Right ventricle myocardium superior (tissue), 1 donor: ENCODE measurements at places on chromosomes 2 and 18. TPM values are rescaled to one million over a fixed set of nuclear protein-coding genes. Genes with fewer than 3 reads are reported as not detected.

DUSP11 gene
- 11.4 TPM for total RNA-seq

GRCh38 chr2:75333646-75334045, 134.3 kb upstream of the TACR1 start:
- DNase-seq: no peak

DNA sequence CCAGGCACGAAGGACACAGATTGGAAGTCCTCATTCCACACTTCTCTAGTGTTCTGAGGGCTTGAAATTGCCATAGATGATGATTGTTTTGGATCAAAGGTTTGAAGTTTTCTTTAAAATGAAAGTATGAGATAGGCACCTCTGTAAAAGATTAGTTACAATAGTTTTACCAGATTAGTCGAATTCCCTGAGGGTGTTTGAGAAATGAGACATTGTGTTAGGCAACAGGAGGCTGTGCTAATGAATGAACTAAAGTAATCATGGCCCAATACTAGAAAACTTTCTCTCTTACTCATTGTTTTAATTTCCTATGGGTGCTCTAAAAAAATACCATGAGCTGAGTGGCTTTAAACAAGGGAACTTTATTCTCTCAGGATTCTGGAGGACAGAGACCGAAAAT, 421.7 kb downstream of the RNF144A start:
- no peak for DNase-seq

GRCh38 chr2:27014771-27015433, 17.9 kb upstream of the TMEM214 start:
- no peak for DNase-seq

GRCh38 chr2:34912084-34912483, 1313.0 kb upstream of the FAM98A start:
- DNase-seq: no peak

- no peak for DNase-seq
Measured at GRCh38 chr2:21740484-21740883, 616.7 kb downstream of the TDRD15 start.

DNA sequence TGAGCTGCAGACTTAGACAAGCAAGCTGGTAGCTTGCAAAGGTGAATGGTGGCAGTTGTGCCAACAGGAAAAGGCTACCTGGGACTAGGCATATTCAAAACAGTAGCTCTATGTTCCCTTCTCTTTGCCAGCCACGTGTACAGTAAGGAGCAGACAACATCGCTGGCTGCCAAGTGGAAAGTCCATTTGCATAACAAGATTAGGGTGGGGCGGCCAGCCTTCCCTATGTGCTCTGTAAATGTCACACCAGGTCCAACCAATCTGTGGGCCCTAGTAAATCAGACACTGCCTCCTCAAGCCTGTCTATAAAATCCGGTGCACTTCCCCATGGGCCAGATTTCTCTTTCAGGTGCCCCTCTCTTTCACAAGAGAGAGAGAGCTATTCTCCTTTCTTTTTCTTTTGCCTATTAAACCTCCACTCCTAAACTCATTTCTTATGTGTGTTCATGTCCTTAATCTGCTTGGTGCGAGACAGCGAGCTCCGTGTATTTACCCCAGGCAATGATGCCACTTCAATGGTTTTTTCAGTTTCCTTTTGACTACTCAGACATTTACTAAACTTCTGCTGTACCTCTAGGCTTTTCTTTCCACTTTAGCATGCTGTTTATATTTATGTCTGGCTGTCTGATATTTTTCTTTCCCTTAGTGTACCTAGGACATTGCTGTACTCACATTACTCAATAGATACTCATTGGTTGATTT, 297.4 kb upstream of the GCFC2 start:
- no peak for DNase-seq

EFEMP1 gene
- total RNA-seq: 62.5 TPM

GRCh38 chr2:111169924-111170323, 49.2 kb downstream of the BCL2L11 start:
- no peak for DNase-seq

DNA sequence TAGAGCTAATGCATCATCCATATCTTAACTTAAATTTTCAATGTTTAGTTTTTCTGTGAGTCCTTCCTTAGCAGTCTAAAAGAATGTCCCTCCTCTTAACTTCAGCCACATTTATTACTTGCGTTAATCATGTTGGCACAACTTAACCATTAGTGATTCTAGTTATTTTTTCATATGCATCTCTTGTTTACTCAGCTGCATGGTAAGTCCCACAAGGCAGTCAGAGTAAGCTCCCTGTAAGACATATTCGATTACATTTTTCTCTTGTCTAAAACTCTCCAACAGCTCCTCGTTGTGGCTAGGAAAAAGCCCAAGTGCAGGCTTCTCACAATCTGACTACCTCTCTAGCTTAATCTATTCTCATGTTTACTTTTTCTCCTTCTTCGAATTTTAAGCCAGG, 2045.3 kb upstream of the PIK3C3 start:
- DNase-seq: no peak

GRCh38 chr2:170185319-170185718, 7.4 kb downstream of the MYO3B start:
- no peak for DNase-seq

- DNase-seq: no peak
Measured at GRCh38 chr2:65366595-65367125, 65.7 kb downstream of the SPRED2 start.

GRCh38 chr2:188979187-188980114, 5.3 kb downstream of the COL3A1 start:
- DNase-seq: no peak

NEU2 gene
- total RNA-seq: not detected

DNA sequence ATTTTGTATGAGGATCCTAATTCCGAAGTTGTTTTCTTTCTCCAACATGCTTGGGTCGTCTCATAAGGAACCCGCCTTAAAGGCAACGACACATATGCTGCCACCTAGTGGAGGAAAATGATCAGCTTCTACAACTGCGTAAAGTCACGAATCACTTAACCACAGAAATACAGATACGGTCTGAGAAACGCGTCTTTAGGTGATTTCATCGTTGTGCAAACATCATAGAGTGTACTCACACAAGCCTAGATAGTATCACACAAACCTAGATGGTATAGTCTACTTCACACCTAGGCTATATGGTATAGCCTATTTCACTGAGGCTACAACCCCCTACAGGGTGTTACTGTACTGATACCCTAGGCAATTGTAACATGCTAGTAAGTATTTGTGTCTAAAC, 13.1 kb downstream of the GNLY start:
- no peak for DNase-seq

DNA sequence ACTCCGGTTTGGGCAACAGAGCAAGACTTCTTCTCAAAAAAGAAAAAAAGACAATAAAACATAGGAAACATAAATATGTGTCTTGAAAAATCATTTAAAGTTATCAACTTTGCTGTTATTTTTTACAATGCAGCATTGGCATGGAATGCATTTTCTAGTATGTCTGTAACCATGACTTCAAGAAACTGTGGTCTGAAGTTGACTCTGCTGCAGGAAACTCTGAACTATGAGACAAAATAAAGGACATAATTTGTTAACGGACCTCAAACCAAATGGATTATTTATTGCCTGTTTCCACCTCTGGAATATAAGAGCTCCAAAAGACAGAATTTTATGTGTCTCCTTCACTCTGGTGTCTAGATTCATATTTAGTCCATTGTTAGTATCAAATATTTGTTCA, 79.1 kb downstream of the TRIB2 start:
- no peak for DNase-seq

DNA sequence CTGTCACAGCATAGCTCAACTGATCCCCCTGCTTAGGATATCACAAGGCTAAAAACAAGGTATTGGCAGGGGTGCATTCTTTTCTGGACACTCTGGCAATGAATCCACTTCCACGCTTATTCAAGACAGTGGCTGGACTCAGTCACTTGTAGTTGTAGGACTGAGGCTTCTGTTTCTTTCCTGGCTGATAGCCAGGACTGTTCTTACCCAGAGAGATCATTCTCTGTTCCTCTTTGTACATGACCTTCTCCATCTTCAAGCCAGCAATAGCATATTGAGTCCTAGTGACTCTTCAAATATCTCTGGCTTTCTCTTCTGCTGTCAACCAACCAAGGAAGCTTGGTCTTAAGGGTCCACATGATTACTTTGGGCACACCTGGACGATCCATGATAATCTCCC, 241.3 kb downstream of the RBM43 start:
- no peak for DNase-seq

GRCh38 chr18:47931718-47932103, 1.3 kb upstream of the SMAD2 start:
- no peak for DNase-seq

GRCh38 chr2:383178-383577, 95.3 kb upstream of the ALKAL2 start:
- DNase-seq: no peak

GRCh38 chr2:221135699-221136098, 436.4 kb downstream of the EPHA4 start:
- DNase-seq: no peak

NGEF gene
- total RNA-seq: not detected

DNA sequence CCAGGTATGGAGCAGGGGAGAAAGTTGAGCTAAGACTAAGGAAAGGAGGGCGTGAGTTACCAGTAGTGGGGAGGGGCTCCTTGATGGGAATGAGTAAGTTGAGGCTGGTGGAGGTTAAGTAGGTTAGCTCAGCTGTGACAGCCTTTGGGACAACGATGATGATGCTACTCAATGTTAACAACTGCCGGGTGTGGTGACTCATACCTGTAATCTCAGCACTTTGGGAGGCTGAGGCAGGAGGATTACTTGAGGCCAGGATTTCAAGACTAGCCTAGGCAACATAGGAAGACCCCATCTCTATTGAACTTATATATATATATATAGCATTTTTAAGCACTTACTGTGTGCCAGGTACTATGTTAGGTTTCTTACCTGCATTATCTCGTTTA, 48.4 kb downstream of the HK2 start:
- DNase-seq: no peak

DNA sequence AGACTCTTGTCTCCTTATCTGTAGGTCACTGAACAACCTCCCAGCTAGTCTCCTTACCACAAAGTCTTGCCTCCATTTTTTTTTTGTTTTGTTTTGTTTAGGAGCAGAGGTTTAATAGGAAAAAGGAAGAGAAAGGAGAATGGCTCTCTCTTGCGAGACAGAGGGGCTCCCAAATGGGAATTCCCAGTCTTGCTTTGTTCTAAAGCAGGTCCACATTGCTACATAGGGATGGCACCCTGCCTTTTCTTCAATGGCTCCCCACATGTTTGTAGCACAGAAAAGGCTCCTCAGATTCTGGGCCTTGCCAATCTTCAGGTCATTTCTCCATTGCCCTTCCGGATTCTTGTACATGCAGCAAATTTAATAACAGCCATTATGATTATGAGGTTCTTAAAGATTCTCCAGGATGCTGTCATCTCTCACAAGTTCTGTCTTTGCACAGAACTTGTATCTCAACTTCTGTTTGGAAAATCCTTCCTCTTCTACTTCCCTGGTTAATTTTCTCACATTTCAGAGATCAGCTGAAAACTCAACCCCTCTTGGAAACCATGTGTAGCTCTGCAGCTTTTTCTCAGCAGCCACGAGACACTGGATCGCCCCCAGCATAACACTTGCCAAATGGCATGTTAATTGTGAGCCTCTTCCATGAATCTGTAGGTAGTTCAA, 23.6 kb downstream of the IL1F10 start:
- no peak for DNase-seq

- DNase-seq: no peak
Measured at GRCh38 chr2:199606193-199606780, 148.5 kb upstream of the SATB2 start.

GRCh38 chr2:123693836-123694235, 331.3 kb upstream of the CNTNAP5 start:
- DNase-seq: no peak

TEKT4 gene
- total RNA-seq: not detected

SESTD1 gene
- 37.4 TPM for total RNA-seq
